ENCODE measurements at places on chromosomes 16 and 17.
A peak's percentile ranks its signal among the peaks of the same experiment; 100 is the strongest.

- no peak for DNase-seq
Measured at GRCh38 chr16:48637039-48637438, 27.1 kb upstream of the N4BP1 start.

GRCh38 chr16:14014284-14014625 is 56.9 kb upstream of the MRTFB start:
- no peak for DNase-seq

DNA sequence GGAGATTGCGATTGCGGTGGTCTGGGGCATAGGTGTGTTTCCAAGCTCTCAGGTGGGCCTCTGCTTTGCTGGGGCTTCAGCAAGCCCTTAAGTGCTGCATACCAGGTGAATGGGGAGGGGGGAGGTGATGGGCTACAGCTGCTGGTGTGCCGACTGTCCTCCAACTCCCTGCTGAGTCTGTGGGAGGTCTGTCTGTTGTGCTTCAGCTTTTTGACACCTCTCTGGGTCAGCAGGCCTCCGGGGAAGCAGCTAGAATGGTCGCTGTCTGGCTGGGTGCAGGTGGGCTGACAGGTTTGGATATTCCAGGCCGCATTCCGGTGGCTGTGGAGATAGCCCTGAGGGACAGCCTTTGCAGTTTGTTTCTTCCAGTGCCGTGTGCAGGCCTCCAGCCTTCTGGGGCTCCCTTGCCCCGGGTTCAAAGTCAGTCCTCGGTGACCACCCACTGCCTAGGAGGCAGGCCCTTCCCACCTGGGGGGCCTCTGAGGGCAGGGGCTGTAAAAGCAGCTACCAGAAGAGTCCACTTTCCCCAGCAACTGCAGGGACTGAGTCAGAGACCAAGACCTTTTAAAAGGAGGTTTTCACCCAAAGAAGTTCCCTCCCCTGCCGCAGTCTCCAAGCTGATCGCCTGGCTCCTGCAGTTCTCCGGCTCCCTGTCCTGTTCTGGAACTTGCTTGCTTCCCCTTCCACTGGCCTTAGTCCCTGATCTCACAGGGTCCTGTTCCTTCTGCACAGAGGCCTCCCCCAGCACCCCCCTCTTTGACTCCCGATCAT is 2.0 kb upstream of the TTYH2 start:
- DNase-seq: no peak

GRCh38 chr16:83206426-83206825 is 579.7 kb downstream of the CDH13 start:
- no peak for DNase-seq

- DNase-seq: no peak
Measured at GRCh38 chr16:86566966-86567700, 504 bp downstream of the FOXC2 start.

DNA sequence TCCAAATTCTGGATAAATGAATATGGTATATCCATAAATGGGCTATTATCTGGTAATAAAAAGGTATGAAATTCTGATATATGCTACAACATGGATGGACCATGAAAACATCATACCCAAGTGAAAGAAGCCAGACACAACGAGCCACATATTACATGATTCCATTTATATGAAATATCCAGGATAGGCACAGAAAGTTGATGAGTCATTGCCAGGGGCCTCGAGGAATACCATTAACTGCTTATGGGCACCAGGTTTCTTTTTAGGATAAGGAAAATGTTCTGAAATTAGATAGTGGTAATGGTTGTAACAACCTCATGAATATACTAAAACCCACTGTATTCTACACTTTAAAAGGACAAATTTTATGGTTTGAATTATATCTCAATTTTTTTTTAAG is 123.2 kb downstream of the PITPNC1 start:
- DNase-seq: no peak

- DNase-seq: no peak
Measured at GRCh38 chr17:78197147-78197832, 10.1 kb downstream of the AFMID start.

- DNase-seq: no peak
Measured at GRCh38 chr17:30344283-30345088, 10.6 kb upstream of the TMIGD1 start.

DNA sequence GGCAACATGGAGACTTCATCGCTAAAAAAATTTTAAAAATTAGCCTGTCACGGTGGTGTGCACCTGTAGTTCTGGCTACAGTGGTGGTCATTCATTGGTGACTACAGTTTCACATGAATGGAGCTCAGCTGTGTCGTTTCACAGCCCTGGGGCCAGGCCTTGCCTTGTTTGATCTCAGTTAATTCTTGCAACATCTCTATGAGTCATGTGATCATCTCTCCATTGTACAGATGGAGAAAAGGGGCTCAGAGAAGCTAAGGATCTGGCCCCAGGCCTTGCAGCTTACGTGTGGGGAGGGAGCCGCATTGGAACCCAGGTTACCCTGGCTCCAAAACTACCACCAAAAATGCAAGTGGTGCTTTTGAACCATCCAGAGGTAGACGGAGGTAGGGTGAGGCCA is 49.4 kb downstream of the GDE1 start:
- DNase-seq: no peak

GRCh38 chr16:83137326-83137781 is 510.6 kb downstream of the CDH13 start:
- no peak for DNase-seq

- no peak for DNase-seq
Measured at GRCh38 chr16:23692190-23692837, 13.6 kb downstream of the PLK1 start.

DNA sequence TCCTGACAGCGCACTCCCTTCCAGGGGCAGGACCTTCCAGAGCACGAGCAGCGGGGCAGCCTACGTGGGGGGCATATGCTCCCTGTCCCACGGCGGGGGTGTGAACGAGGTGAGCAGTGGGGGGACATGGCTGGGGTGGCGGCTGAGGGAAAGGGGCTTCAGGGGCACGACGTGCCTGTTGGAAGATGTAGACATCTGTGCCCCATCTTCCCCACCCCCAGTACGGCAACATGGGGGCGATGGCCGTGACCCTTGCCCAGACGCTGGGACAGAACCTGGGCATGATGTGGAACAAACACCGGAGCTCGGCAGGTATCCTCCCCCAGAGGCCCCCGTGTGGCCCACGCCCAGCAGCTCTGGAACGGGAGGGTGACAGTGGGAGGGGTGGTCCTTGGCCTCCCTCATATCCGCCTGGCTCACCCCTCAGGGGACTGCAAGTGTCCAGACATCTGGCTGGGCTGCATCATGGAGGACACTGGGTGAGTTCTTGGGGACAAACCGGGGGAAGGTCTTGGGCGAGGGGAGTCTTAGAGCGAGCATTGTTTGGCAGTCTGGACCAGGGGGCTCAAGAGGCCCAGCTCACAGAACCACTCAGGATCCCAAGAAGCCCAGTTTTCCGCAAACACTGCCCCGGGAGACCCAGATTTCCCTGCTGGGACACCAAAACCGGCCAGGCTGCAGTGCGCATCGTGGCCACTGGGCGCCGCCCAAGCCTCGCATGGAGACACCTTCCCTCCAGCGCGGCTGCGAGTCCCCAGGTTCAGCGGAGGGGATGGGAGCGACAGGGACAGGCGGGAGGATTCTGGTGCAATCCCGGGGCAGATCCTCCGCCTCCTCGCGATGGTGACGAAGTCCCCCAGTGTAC is 15.7 kb downstream of the ADAM11 start:
- no peak for DNase-seq

GRCh38 chr17:36949461-36949927 is 740 bp downstream of the AATF start:
- no peak for DNase-seq

GRCh38 chr16:75372236-75372856 is 61.0 kb downstream of the CFDP1 start:
- DNase-seq: no peak

GRCh38 chr17:83080858-83081683 is 1.7 kb downstream of the METRNL start:
- no peak for DNase-seq

GRCh38 chr16:29862383-29862883 is 593 bp downstream of the CDIPT start:
- no peak for DNase-seq

DNA sequence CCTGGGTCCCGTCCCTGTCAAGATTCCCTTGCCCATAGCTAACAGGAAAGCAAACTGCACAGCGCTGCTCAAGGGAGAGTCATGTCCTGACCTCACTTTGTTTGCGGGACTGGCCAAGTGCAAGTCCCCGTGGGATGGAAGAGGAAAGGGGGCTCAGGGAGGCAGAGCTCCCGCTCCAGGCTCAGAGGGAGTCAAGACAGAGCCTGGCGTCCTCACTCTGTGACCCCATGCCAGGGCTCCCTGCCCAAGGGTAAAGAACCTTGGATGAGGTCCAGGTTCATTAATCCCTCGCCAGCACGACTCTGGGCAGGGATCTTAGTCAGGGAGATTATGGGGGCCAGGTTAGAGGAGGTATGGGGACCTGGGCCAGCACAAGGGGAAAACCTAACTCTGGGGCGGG is 51.5 kb upstream of the CBX4 start:
- DNase-seq: no peak

DNA sequence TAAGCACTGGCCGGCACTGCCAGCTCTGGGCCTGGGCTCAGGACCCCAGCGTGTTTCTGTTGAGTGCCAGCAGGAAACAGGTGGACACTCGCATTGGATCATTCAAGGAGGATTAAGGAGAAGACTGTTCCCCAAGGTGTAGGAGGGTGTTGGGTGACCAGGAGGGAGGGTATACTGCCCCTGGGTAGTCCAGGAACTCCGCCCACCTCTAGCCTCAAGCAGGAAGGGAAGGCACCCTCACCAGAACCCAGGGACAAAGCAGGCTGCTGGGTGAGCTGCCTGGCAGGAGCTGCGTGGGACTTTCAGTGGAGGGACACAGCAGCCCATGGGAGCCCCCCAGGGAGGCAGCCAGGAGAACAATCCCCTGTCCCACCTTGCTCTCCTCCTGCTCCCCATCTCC is 7.7 kb upstream of the RAB37 start:
- DNase-seq: no peak

GRCh38 chr17:57834146-57834741 is 15.6 kb downstream of the MRPS23 start:
- DNase-seq: no peak

DNA sequence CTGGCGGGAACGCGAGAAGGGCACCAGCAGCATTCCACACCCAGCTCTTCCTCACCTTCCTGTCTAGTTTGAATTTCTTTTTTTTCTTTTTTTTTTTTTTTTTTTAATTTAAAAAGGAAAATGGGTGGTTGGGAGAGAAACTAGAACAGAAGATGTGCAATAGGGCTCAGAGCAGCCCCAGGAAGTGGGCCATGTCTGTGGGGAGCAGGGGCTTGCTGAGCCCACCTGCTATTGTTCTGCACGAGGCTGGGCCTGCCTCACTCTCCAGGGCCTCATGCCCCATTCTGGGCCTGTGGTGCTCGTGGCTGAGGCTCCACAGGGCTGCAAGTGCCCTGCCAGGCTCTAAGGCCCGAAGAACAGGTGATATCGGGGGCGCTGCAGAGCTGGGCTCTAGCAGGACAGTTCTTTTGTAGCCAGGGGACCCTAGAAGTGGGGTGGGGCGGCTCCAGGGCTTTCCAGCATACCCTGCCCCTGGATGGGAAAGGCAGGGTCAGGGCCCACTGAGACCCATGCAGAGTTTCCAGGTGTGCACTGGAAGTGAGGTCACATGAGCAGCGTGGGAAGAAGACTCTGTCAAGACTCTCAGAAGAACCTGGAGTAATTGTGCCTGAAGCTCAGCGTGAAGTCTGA is 12.4 kb downstream of the MRPL27 start:
- DNase-seq: no peak

DNA sequence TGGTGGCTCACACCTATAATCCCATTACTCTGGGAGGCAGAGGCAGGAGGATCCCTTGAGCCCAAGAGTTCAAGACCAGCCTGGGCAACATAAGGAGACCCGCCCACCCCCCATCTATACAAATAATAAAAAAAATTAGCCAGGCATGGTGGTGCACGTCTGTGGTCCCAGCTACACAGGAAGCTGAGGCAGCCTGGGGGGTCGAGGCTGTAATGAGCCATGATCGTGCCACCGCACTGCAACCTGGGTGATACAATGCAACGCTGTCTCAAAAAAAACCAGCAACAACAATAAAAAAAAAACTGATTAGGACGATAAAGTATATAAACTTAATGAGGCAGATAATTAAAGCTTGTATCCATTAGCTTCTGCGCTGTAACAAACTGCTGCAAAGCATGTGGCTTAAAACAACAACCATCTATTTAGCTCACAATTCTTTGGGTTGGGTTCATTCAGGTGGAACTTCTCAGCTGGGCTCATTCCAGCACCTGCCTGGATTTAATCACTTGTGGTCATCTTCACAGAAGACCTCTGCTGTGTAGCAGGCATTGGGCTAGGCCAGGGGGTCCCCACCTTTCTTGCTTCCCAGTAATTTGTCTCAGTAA is 45.8 kb downstream of the LCMT1 start:
- no peak for DNase-seq

DNA sequence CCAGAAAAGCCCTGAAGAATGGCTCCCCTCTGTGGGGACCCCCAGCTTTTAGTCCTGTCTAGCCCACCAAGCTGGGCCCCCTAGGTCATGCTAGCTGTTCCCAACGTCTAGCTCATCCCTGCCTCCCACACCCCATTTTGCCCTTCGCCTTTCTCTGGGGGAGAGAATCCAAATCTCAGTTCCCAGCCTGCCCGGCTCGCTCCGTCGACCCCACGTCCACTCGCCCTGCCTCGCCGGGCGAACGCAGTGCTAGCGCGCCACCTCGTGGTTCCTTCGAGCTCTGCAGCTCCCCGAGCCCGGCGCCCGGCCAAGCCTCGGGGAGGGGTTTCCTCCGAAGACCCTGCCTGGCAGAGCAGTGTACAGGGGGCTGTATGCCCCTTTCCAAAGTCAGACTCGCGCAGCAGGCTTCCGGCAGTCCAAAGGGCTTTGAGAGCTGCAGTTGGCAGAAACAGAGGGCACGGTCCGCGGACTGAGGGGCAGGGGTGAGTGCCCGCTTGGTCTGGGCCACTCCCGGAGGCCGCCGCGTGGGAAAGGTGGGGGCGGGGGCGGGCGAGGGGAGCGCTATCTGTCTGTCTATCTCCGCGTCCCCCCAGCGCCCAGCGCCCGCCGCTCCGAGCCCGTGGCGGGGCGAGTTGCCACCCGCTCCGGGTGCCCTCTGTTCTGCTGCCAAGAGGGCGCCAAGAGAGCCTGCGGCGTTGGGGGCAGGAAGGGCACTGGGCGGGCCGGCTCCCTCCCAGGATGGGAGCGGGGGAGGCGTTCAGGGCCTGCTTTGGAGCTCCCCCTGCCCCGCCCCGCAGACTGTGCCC is 1.7 kb upstream of the DLX3 start:
- peak; percentile 22 for DNase-seq

DNA sequence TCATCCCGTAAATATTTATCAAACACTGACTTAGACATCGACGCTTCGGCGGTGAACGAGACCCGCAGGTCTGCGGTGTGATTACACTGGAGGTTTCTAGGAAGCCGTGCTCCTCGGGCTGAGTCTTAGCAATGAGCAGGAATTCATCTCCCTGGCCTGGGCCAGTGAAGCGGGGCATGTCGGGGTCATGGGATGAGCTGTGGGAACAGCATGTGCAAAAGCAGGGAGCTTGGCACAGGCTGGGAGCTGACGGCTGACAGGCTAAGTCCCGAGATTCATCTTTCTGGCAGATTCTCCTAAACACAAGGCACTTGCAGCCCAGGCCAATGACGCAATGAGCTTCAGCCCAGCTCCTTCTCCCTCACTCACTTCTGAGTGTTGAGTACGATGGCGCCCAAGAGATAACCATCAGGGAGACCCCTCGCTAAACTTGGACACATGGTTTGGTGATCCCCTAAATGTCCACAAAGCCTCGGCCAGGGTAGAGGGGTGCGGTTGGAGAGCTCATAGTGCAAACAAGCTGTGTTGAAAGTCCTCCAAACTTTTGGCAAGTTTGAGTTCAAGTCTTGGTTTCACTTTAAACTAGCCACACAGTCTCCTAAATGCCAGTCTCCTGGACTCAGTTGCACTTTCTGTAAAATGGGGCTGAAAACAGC is 12.8 kb downstream of the CRISPLD2 start:
- DNase-seq: no peak

GRCh38 chr17:30964876-30965275 is 6.0 kb upstream of the RNF135 start:
- no peak for DNase-seq

All from Panc1 (cell line).